Tibial nerve (tissue), 4 donors: ENCODE measurements at places on chromosomes 2 and 18. TPM values are rescaled to one million over a fixed set of nuclear protein-coding genes. Genes with fewer than 3 reads are reported as not detected.

DNA sequence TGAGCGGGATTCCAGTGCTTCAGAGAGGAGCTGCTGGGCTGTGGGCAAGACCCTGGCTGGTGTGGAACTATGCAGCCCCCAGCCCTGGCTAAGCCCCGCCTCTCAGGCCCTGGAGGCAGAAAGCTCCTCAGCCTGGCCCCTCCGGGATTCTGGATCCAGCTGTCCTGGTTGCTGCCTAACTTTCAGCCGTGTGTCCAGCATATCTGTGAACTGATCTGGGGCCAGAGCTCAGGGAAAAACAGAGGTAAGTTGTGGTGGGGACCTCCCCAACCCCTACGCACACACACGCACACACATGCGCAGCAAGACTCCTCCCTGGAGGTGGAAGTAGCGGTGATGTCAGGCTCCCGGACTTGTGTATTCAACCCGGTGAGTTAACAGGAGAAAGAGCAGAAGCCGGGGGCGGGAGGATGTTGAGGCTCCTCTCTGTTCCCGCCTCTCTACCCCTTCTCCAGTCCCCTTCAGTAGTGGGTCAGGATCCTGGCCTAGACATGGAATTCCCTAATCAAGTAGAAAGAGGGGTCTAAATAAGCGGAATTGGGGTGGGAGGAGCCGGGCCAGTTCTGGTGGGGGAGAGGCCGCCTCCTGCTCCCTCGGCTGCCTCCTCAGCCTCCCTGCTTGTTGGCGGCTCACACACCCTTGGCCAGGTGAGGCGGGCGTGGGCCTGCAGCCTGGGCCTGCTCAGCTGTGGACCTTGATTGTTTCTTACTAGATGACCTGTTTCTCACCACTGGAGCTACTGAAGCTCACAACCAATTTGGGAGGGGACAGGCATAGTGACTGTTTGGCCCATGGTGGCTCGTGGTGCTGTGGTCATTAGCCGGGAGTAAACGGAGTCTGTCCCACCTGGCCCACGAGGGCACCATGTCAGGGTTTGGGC, 33.4 kb downstream of the SIX2 start:
- no peak for DNase-seq

The CYP27A1 gene
- total RNA-seq = 57.6 TPM

GRCh38 chr18:70295192-70296188, 6.6 kb downstream of the SOCS6 start:
- no peak for DNase-seq

GRCh38 chr2:60067006-60067405, 486.4 kb downstream of the BCL11A start:
- DNase-seq = no peak

GRCh38 chr18:21453511-21453901, 147.0 kb downstream of the ESCO1 start:
- DNase-seq = no peak

The MARCO gene
- 12.4 TPM for total RNA-seq

DNA sequence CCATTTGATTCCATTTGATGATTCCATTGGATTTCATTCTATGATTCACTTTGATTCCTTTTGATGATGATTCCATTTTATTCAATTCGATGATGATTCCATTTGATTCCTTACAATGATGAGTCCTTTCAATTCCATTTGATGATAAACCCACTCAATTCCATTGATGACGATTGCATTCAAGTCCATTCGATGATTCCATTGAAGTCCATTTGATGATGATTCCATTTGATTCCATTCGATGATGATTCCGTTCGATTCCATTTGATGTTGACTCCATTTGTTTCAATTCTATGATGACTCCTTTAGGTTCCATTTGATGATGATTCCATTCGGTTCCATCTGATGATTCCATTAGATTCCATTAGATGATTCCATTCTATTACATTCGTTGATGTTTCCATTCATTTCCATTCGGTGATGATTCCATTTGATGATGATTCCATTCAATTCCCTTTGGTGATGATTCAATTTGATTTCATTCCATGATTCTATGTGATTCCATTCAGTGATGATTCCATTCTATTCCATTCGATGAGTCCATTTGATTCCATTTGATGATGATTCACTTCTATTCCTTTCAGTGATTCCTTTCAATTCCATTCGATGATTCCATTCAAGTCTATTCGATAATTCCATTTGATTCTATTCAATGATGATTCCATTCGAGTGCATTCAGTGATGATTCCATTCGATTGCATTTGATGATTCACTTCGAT, 1106.0 kb downstream of the RPIA start:
- no peak for DNase-seq

The IKZF2 gene
- 24.7 TPM for total RNA-seq

DNA sequence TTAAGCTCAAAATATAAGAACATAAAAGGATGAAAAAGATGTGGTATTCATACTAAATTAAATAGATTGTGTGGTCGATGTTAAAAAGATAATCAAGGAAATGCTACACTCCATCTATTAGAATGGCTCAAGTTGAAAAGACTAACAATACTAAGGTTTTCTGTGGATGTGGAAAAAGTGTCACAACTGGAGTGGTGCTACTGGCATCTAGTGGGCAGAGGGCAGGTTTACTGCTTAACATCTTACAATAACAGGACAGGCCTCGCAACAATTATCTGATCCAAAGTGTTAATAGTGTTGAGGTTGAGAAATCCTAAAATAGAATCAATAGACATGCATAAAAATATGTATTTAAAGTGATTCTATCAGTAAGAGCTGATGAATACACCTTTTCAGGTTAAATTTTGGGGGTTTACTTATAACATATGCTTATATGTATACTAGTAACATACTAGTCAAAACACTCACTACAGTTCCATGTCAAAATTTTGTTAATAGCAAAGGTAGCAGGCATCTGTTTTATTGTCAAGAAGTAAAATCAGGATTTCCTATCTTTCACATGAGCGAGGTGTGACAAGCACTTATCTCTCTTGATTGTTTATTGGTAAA, 91.5 kb upstream of the TMEFF2 start:
- no peak for DNase-seq

- peak; percentile 21 for DNase-seq
Measured at GRCh38 chr2:236875906-236876505, 209.7 kb upstream of the COPS8 start.

The IL1F10 gene
- not detected for total RNA-seq

- no peak for DNase-seq
Measured at GRCh38 chr2:32633040-32633439, 5.2 kb downstream of the TTC27 start.

- no peak for DNase-seq
Measured at GRCh38 chr2:8234253-8234652, 447.6 kb upstream of the ID2 start.

- DNase-seq = no peak
Measured at GRCh38 chr2:224820283-224820991, 104.3 kb upstream of the CCDC195 start.

GRCh38 chr18:46051731-46052461, 20.2 kb downstream of the PSTPIP2 start:
- no peak for DNase-seq

GRCh38 chr2:135783439-135783838, 41.8 kb downstream of the UBXN4 start:
- no peak for DNase-seq

GRCh38 chr18:13211534-13211933, 7.0 kb upstream of the LDLRAD4 start:
- DNase-seq = no peak

DNA sequence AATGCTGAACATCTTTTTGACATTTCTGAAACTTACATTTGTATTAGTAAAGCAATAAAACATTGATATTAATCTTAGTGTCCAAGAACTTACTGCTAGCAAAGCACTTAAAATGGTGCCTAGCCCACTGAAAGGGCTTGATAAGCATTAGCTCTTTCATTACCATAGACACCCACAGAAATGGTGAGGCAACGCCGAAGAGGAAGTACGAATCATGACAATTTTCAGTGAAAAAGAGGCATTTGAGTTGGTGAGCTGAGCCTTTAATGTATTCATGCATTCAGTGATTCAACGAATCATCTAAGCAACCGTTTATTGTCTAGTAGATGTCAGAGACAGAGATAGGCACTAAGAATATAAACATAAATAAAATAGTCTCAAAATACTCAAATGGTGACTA, 101.1 kb downstream of the PIGN start:
- no peak for DNase-seq

DNA sequence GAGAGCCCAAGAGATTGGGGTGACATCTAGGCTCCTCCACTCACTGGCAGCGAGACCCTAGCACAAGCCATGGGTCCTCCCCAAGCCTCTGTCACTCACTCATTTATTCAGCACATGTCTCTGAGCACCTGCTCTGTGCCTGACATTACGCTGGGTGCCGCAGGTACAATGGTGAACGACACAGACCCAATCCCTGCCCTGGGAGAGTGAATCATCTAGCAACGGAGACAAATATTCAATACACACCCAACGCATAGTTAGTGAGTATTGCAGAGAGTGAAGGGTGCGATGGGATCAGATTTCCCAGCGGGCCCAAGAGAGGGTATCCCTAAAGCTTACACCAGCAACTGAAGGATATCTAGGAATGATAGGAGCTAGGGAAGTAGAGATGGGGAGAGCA, 45.5 kb downstream of the ZFP36L2 start:
- no peak for DNase-seq

DNA sequence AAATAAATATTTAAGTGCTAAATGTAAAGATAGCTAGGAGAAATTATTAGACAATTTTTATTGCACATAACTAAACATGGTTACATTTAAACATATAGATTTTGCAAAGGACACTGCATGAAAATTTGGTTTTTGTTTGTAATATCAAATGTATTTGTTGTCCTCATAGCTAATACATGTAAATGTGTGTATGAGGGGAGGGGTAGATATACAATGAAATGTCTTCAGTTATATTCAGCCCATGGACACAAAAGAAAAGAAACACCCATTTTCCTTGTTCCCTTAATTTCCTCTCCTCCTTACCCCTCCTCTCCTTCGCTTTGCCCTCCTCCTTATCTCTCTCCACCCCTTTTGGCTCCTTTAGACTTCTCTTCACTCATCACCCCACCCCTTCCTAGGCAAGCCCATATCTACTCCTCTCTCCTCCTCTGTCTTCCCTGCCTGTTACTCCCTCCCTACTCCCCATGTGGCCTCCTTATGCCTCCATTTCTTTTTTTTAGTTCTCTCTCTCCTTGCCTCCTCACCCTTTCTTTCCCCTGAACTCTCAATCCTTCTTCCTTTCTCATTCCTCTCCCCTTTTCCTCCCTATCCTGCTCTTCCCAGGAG, 1.4 kb downstream of the COL3A1 start:
- no peak for DNase-seq

GRCh38 chr2:43218155-43218701, 8.2 kb downstream of the ZFP36L2 start:
- DNase-seq = no peak

The FEV gene
- not detected for total RNA-seq

The DCDC2C gene
- 3.9 TPM for total RNA-seq

DNA sequence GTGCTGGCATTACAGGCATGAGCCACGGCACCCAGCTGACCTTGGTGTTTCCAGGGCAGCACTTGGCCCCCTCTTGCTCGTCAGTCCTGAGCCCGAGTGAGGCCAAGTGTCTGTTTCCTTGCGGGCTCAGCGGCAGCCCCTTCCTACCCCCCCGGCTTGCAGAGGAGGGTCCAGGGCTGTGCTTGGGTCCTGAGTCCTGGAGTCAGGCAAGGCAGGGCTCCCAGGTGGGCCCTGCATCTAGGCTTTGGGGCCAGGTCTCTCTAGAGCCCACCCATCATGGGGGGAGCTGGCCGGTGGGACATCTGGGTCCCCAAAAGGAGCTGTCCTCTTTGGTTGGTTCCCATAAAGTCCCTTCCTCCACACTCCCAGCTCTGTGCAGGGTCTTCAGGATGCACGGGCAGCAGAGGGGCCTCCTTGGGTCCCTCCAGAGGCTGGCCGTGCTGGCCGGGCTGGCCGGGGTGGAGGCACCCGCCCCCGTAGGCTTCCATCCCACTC, 63.7 kb upstream of the HPCAL1 start:
- no peak for DNase-seq

DNA sequence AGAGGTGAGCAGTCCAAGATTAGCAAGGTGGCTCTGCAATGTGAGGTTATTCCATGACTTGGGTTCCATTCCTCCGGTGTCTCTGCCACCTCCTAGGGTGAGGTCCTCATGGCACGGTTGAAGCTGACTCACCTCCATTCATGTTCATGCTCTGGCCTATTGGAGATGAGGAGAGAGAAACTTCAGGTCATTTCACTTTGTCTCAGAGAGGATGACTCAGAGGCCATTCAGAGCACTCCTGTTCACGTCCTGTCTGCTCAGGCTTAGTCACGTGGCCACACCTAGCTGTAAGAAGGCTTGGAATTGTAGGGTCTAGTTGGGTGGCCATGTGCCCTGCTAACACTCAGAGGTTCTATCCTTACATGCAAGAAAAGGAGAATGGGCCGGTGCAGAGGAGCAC, 67.5 kb upstream of the MBOAT2 start:
- DNase-seq = no peak

The BOLL gene
- total RNA-seq = not detected

DNA sequence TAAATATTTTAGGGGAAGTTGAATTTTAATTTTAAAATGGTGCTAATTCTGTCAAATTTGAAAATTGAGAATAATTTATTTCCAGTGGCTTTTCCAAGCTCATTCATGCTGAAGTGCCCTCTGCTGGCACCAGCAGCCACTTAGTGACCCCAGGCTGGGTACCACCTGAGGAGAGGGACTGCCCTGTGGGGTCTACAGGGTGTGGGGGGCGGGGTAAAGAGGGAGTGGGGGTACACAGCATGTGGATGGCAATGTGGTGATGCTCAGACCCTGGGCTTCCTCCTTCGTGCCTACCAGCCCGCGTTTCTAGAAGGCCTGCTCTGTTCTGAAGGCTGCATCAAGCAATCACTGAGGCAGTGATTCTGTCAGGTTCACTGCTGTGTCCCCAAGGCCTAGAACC, 45.1 kb upstream of the SCLY start:
- DNase-seq = no peak

- no peak for DNase-seq
Measured at GRCh38 chr2:142139384-142139783, 8.6 kb upstream of the LRP1B start.

DNA sequence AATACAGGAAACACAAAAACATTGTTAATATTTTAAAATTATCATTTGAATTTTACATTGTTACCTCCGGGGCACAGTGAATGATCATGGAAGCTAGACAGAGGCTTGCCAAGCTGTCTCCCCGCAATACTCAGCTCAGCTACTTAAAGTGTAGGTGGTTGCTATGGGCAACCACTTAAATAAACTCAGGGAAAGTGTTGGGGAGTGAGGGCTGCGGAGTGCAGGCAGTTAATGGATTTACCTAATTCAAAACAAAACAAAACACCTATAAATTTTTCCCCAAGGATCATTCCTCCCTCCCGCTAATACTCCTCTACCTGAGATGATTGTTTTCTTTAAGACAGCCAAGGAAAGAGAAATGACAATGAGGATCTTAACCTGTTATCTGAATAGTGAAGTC, 349.5 kb downstream of the TGIF1 start:
- no peak for DNase-seq

DNA sequence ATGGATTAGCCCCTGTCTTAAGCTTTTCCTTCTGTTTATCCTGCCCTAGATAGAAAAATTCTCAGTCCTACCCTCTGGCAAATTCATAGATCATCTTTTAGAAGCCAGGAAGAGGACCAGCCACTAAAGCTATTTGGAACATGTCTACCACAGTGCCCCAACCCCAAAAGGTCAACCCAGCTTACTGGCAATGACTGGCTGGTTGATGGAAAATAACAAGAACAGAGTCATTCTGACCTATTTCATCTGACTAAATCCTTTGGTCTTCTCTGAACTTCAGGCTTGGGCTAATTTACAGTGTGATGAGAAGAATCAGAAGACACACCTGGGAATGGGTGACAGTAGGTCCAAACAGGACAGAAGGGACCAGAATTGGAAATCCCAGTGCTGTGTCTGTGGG, 227.3 kb upstream of the CCDC68 start:
- no peak for DNase-seq
